ENCODE measurements at places on chromosomes 3 and 15. TPM values are rescaled to one million over a fixed set of nuclear protein-coding genes. Genes with fewer than 3 reads are reported as not detected.

- DNase-seq = peak; percentile 55
Measured at GRCh38 chr15:75823860-75824613, 19.2 kb upstream of the UBE2Q2 start.

- DNase-seq = peak; percentile 57
Measured at GRCh38 chr15:85741021-85741421, 53.7 kb downstream of the KLHL25 start.

GRCh38 chr15:64809649-64810496 lies 15.6 kb downstream of the PIF1 start:
- peak; percentile 90 for DNase-seq

GRCh38 chr15:31470756-31471155 lies 144.1 kb downstream of the KLF13 start:
- DNase-seq = no peak

DNA sequence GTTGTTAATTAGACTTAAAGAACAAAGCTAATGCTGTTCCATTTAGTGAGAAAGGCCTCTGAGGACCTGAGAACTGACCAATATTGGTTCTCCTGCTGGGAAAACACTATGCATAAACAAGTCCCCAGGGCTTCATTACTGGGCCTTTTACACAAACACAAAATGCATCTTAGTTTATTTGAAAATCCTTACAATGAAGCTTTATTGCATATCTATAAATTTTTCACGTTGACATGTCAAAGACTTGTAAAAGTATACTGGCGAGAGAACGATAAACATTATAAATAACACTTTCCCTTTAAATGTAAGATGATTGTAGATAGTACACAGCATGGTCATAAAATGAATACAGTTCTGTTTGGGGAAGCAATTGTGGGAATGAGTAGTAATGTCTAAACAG lies 151.7 kb downstream of the ROBO2 start:
- DNase-seq = no peak

DNA sequence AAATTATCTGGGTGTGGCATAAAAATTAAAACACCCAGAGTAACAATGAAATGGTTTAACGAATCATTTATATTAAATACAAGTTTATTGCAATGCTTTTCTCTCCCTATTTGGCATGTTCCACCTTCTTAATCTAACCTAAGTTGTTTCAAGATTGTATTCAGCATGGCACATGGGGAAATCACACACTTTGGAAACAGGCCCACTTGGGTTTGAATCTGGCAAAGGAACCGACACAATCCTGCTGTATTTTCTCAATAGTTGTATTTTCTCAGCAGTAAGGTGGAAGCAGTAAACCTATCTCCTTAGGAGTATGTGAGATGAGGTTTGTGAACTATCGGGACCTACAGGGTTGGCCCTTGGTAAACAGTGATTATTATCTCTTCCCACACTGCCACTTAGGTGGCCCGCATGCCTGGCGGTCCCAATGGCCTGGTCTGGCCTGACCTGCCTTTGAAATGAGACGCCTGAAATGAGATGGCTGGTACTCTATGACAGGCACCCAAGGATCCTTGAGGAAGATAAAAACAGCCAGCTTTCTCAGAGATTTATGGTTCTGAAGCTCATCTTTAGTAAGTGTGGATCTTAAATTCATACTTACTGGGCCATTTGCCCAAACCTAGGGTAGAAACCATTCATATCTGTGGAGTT lies 45.3 kb upstream of the VILL start:
- DNase-seq = no peak

Gene SLC24A5
- total RNA-seq = 0.11 TPM

Gene SPG21
- total RNA-seq = 59.9 TPM
